H7 (cell line): ENCODE measurements at places on chromosomes 2 and 18. TPM values are rescaled to one million over a fixed set of nuclear protein-coding genes. Genes with fewer than 3 reads are reported as not detected.

SULT1C4 gene
- 2.9 and 5.6 TPM in 2 replicates for total RNA-seq

FHOD3 gene
- 1.8 and 2.1 TPM in 2 replicates for total RNA-seq

XPO1 gene
- total RNA-seq, result 197 and 279 TPM in 2 replicates

SLC14A1 gene
- total RNA-seq, result not detected in 2 replicates

TXNDC9 gene
- total RNA-seq, result 36.8 and 43.3 TPM in 2 replicates

ZNF2 gene
- total RNA-seq, result 4.9 and 7.4 TPM in 2 replicates

ANTXR1 gene
- 12.4 and 13.2 TPM in 2 replicates for total RNA-seq

SLC4A5 gene
- 0.90 and 1.1 TPM in 2 replicates for total RNA-seq
